Amygdala (tissue), 56 donors: ENCODE measurements at places on chromosomes 6 and 20.

GRCh38 chr20:4703281-4703676 lies 18.4 kb upstream of the PRND start:
- DNase-seq, result no peak

DNA sequence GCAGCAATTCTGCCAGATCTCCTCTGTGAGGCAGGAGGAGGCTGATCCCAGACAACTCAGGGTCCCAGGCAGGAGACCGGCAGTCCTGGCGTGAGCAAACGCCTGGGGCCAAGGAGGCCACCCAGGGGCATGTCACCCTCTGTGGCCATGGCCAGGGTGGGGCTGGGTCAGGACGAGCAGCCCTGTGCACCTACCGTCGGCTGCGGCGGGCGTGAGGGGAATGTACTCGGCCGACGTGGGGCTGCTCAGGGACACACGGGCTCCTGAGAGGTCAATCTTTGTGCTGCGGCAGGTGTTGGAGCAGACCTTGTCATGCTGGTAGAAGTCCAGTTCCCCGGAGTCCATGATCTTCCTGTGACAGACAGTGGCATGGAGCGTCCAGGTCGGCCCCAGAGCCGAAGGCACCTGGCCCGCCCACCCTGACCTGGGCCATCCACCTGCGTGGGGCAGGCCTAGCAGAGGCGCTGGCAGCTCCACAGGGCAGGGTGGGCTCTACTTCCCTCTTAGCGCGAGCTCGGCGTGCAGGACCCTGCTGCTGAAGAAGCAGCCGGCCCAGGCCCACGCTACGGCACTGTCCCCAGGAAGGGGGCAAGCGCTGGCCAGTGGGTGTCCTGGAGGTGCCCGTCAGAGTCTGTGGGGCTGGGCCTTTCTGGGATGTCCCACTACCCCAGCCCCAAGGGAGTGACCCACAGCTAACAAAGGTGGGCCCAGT lies 21.5 kb upstream of the HELZ2 start:
- DNase-seq, result no peak

DNA sequence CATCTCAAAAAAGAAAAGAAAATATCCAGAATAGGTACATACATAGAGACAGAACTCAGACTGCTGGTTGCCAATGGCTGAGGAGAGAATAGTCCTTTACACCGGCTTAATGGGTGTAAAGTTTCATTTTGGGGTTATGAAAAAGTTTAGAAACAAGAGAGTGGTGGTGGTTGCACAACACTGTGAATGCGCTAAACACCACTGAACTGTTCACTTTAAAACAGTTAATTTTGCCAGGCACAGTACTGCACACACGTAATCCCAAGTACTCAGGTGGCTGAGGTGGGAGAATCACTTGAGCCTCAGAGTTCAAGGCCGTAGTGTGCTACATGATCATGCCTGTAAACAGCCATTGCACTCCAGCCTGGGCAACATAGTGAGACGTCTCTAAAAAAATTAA lies 7.6 kb downstream of the ILRUN start:
- no peak for DNase-seq

DNA sequence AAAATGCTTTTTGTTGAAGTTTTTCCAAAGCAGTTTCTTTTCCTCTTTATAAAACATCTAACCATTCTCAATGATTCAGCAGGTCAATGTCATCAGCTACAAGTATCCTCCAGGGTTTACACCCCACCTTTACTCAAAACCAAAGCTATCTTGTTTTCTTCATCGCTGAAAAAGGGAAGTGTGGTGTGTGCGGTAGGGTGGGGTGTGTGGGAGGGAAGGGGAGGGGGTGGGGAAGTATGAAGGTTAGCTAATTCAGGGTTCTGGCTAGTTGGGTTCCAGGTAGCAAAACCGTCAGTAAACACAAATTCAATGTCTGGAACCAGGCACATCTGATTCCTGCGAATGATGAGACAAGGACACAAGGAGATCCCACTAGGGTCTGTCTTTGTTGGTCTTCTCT lies 189.6 kb downstream of the GJA10 start:
- DNase-seq, result no peak

DNA sequence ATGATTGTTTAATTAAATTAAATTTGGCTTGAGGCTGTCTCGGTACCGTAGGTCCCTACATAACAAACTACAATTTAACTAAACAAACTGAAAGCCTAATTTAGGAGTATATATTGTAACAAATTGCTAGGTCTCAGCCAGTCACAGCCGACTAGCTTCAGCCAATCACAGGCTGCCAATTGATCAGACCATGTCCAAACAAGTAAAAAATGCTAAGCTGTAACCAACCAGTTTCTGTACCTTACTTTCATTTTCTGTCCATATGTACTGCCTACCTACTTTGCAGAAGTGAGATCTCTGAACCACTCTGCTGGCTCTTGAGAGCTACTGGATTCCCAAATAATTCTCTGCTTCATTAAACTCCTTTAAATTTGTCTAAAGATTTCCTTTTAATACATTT lies 648.0 kb upstream of the GJE1 start:
- DNase-seq, result no peak

DNA sequence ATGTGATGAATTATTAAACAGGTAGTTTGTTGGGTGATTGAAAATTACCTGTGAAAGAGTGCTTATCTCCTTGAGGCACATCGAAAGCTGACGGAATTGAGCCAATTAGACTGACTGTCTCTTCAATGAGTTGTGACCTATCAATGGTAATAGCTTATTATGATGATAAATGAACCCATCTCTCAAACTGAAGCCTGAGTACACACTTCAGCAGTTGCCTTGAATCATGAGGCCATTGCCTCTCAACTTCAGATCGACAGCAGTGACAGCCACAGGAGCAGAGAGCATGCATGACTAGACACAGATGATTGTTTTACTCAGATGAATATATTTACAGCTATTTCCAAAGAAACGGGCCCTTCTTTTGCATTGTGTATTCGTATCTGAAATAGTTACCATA lies 323.9 kb downstream of the LAMA2 start:
- DNase-seq, result no peak

GRCh38 chr20:40565682-40566040 lies 123.4 kb downstream of the MAFB start:
- DNase-seq, result no peak
